Effector CD8-positive, alpha-beta T cell (primary cell): ENCODE measurements at places on chromosomes 11 and 22.

- peak; percentile 51 for DNase-seq
Measured at GRCh38 chr11:441418-442274, at the start of gene ANO9. Gene ANO9 (minus strand): TSS chr11:442011. CDS start chr11:441926, 85 bp downstream.

- no peak for DNase-seq
Measured at GRCh38 chr11:12274558-12275197, 102.7 kb upstream of the PARVA start.

DNA sequence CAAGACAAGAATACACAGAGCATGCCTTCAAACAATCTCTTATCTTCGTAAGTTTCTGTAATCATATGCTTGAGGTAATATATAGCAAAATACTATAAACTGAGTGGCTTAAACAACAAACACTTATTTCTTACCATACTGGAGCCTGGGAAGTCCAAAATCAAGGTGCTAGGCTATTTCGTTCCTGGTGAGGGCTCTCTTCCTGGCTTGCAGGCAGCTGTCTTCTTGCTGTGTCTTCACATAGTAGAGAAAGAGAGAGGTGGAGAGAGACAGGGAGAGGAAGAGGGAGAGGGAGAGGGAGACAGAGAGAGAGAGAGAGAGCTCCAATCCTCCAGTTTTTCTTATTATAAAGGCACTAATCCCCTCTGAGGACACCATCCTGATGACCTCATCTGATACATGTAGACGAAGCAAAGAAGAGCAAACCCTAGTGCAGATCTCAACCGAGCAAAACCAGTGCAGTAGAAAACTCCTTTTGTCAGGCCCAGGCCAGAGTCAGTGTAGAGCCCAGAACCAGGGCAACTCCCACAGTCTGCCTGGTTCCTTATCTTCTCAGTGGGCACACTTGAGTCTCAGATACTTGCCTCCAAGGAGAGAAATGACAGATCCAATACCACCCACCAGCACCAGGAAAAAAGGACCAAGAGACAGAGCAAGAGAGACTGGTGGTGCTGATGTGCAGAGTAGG is 297.1 kb upstream of the NCAM1 start:
- no peak for DNase-seq

- DNase-seq, result peak; percentile 76
Measured at GRCh38 chr22:42661985-42662831, 13.0 kb upstream of the CYB5R3 start.

GRCh38 chr22:46936378-46936903 is 174.0 kb downstream of the TBC1D22A start:
- no peak for DNase-seq

DNA sequence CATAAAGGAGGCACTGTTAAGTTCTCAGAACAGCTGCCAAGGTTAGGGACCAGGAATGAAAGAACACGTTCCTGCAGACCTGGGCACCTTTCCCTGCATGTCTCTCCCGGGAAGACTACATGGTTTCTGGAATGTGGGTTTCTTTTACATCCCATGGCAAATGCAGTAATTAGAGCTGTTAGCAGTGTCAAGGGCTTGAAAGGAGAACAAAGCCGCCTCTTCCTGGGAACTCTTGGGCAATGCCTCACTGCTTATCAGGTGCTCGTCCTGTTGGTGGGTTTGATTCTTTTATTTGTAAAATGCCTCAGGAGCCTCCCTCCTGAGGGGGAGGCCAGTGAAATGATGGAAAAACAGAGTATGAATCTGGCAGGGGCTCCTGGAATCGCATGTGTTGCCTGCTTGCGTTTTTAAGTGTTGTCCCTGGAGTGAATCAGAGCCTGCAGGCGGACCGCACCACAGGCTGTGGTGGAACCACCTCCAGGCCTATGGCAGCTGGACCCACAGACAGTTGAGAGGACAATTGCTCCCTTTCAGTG is 723 bp upstream of the C22orf31 start:
- no peak for DNase-seq

DNA sequence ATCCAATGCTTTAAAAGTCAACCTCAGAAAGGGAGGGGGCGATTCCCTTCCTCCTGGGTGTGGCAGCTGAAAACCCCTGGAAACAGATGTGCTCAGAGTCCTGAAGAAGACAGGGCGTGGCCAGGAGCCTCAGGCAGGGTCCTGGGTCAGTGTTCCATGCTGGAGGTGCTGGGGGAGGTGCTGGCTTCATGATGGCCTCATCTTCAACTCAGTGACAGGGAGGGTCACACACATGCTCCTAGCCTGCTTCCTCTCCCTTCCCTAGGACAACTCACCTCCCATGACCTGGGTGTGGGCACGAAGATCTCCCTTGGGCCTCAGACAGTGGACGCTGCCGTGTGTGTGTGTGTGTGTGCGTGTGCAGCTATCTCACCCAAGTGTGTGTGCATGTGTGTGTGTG is 245.6 kb upstream of the B3GAT1 start:
- no peak for DNase-seq

GRCh38 chr11:75536786-75537641 is 11.3 kb upstream of the GDPD5 start:
- DNase-seq, result no peak

DNA sequence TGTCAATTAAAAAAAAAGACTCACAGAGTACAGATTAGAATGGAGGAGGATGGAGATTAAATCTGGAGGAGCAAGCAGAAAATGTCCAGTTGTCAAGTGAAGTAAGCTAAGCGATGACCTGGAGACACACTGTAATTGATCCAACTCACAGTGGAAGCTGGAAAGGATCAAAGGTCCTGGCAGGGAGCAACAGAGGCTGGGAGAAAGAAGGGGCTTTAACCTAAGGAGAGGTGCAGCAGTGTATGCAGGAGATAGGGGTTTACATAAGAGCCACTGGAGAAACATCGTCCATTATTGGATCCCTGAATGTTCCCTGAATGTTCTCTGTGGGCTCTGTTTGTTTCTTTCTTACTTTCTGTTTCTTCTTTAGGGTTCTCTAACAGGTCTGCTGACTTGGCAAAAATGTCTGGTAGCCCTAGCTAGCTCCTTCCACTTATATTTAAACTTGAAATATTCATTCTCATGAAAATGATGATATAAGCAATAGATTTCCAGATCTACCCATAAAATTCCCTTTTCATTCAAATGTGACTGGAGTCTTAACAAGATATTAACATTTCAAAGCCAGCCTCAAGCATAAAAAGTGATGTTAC is 30.1 kb upstream of the CAT start:
- DNase-seq, result no peak

DNA sequence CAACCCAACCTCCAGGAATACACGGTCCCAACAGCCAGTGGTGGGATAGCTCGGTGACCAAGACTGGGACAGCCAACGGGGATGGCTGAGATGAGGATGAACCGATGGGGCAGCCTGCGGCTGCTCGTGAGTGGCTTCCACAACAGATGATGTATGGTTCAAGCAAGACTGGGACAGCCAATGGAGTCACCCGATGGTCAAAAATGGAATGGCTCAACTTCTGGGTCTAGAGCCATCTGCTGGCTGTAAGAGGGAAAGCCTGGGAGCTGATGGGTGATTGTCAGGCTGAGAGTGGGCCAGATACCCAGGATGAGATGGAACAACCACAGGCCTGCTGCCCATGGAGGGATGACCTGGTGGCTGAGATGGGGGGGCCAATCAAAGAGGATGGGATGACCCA is 35.5 kb downstream of the SYT7 start:
- DNase-seq, result no peak

DNA sequence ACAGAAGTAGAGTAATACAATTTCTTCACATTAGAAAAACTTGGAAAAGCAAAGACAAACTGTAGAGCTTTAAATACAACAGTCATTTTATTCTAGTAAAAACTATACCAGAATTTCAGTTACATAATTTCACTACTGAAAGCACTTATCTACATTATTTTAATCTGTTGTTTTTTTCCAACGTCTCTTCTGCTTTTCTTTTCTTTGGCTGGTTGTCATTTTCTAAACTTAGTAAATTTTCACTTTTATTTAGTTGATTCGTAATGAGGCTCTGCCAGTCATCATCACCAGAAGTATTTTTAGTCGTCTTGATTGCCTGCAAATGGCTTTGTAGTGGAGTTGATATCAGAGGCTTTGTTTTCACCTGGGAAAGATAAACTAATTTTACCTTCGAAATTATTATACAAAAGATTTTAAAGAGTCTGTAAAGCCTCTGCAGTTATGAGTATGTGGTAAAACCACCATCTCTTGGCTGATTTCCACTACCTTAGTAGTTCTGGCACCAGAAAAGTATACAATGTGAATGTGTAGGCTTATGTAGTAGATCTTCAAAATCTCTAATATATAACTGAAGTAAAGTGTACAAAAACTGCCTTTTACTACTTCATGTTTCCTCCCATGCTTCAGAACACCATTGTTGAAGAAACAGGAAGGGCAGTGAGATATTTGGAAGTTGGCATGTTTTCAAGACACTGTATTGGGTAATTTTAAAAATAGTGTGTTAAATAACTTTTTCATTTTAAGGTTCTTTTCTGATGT is 19.2 kb downstream of the EIF3M start:
- DNase-seq, result no peak

DNA sequence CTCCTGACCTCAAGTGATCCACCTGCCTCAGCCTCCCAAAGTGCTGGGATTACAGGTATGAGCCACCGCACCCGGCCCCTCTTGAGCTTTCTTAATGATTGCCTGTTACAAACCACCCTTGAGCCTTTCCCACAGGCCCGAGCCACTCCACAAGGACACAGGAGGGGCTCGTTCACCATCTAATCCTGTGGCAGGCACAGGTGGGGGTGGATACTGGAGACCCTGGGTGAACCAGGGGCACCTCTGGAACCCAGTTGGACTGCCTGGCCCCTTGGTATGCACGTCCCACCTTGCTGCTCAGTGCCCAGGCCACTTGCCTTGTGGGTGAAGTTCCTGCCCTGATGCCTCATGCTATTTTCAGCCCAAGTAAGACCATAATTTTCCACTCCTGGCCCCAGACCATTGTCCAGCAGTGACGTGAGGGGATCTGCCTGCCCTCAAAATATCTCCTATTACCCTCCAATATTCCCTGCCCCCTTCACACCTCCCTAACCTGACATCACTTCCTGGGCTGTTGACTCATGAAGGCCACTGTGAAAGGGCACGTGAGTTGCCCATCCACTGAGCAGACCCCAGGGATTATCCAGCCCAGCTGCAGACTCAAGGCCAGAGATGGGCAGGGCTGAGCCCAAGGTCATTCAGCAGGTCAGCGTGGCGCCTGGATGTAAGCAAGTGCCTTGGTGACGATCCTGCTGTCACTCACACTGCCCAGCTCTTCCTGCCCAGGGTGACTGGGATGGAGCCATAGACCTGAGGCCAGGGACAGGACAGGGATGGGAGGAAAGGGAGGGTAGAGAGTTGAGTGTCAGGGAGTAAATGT is 19.6 kb downstream of the P2RY2 start:
- DNase-seq, result no peak

DNA sequence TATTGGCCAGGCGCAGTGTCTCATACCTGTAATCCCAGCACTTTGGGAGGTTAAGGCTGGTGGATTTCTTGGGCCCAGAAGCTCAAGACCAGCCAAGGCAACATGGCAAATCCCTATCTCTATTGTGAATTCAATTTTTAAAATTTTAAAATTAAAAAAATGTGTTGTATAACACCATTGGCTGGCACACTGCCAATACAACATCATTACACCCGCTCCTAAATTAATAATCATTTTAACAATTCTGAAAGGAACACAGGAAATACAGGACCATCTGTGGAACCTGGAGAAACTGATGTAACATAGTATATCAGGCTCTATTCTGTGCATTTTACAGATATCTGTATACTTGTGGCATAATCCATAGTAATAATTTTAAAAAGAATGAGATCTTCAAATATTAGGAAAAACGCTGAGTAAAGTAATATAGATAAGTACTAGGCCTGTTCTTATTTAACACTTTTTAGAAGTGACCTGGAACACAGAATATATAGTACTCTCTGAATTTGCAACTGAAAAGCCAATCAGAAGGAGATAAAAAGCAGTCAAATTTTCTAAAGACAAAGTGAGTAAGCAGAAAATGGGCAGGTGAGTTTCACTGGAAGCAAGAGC is 124.3 kb downstream of the APOL5 start:
- no peak for DNase-seq

DNA sequence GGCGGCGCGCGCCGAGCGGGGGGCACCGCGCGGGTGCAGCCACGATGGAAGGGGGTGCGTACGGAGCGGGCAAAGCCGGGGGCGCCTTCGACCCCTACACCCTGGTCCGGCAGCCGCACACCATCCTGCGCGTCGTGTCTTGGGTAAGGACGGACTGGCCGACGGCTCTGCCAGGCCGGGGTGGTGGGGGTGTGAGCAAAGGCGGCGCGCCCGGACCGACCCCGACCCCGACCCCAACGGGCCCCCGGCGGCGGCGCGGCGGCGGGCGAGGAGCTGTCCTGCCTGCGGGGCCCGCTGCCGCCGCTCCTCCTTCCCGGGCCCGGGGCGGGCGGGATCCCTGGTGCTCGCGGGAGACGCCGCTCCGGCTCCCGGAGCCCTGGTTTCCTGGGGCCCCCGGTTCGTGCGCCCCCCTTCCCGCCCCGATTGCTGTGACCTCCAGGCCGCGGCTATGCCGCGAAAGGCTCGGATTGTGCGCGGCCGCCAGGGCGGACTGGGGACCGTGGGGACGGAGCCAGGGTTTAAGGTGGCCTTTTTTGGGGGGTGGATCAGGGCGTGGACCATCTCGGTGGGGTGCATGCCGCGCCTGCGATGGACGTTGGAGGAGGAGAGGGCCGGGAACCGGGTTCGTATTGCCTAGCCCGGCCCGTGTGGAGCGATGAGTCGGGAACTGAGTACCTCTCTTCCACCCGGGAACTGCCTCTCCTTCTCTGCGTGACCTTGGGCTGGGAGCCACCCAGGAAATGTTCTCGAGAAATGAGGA is at the start of gene SYNGR1:
Gene SYNGR1 (plus strand): TSS at position 25 of the 760 bp plus-strand sequence. CDS start 20 bp downstream, at position 45.
- no peak for DNase-seq

DNA sequence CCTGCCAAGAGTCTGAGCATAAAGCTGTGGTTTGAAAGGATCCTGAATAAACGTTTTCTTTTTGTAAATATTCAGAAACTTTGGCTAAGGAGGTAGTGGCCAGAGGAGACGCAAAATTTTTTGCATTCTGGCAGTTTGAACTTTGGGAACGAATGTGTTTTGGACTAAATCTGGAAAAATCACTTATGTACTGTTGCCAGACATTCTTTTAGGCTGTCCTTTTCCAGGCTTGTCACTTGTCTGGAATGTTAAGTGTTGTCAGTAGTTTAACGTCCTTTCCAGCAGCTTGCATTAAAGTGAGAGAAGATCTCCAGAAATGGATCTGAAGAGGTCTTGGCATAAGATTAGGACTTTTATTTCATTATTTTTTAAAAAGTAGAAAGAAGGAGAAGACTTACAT is 18.5 kb downstream of the SPECC1L start:
- DNase-seq, result no peak

- no peak for DNase-seq
Measured at GRCh38 chr11:95134491-95134890, 44.8 kb downstream of the ENDOD1 start.
